CD4-positive, alpha-beta T cell treated with Interleukin-6 at 100 ng/mL for 8 hours (primary cell): ENCODE measurements at places on chromosomes 2 and 18.

DNA sequence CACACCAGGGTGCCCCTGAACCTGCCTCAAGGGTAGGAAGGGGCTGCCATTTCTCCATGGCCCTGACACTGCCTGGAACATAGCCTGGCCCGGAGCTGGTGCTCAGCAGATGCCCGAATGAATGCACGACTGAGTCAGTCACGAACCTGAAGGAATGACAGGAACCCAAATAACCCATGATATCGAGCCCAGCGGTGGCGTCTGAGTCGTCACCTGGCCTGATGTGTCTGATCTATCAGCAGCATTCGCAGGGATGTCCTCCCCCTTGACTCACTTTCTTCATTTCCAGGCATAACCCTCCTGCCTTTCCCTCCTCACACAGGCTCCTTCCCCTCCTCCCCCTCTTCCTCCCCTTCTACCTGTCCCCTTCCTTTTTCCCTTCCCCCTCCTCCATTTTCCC, 52.1 kb upstream of the SMAD7 start:
- DNase-seq = no peak

DNA sequence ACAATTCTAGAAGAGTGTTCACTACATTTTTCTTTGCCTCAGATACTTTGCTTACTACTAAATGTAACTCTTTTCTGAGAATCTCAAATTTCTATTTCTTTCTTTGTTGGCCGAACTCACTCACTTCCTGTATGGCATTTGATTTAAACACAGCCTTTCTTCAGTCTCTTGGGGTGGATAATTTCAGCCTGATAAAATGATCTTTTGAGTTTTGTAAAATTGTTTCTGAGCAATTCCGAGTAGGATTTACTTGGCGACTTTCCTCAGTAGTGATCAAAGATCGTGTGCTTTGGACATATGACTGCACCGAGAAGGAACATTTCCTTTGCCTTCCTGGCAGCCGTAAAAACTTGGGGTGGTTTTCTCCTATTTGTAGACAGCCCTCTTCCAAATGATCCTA, 127.4 kb downstream of the DCDC2C start:
- DNase-seq = no peak

DNA sequence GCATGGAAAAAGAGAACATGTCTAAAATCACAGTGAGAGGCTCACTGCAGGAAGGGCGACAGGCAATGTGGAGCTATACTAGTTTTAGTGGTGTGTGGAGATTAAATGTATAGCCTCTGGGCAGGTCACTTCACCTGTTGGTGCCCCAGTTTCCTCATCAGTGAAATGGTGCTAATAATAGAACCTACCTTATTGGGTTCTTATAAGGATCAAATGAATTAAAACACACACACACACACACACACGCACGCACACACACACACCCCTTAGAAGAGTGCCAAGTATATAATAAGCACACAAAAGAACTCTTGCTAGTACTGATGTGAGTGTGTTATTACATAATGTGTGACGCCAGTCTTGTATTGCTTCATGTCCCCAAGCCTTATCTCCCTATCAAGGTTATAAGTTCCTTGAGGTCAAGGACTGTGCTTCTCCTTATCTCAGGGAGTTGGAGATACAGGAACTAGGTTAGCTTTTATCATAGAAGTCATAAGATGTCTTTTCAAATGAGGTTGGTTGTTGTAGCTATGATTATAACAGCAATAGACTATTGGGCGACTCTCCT, 98.0 kb upstream of the CXCR4 start:
- no peak for DNase-seq

DNA sequence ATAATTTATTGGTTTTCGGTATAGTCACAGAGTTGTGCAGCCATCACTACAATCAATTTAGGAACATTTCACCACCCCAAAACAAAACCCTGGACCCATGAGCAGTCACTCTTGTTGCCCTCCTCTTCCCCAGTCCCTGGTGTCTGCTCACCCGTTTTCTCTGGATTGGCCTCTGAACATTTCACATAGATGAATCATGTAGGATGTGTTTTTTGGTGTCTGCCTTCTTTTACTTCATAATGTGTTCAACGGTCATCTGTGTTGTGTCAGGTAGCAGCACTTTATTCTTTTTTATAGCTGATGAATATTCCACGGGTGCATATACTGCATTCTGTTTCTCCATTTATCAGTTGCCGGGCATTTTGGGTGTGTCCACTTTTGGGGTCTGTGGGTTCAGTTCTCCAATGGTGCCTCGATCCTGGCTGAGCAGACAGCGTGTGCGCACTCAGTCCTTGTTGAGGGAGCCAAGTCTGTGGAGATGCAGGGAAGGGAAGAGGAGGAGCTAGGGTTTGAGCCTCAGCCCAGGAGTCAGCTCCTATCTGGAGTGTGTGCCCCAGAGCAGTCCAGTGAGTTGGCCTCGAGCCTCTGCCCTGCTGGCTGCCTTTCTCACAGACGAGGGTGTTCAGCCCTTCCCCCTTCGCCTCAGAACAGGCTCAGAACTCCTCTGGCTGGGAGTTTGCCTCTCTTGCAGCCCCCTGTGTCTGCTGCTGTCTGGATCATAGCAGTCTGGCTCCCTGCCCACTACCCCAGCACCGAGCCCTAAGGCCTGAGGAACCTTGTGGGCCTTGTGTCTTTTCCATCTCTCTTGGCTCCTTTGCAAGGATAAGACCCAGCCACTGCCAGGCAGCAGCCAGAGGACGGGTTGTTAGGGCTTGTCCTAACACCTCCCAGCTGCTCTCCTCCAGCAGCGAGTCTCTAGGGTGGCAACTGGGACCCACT, 18.0 kb downstream of the C2orf74 start:
- no peak for DNase-seq

DNA sequence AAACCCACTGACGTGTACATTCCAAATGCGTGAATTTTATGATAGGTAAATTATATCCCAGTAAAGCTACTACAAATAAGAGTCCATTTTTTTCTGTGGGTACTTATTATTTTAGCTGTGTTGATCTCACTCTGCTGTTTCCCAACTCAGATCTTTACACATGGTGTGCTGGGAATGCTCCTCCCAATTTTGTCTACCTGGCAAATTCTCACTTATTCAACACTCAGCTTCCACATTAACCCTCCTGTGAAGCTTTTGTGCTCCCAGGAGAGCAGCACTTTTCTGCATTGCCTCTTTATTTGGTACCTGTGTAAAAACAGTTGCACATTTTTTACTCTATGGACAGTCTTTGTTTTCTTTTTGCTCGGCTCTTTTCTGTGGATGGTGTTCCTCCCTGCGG, 38.6 kb upstream of the ATP5MC3 start:
- no peak for DNase-seq
